ENCODE measurements at places on chromosomes 11 and 22.
A peak's percentile ranks its signal among the peaks of the same experiment; 100 is the strongest.

DNA sequence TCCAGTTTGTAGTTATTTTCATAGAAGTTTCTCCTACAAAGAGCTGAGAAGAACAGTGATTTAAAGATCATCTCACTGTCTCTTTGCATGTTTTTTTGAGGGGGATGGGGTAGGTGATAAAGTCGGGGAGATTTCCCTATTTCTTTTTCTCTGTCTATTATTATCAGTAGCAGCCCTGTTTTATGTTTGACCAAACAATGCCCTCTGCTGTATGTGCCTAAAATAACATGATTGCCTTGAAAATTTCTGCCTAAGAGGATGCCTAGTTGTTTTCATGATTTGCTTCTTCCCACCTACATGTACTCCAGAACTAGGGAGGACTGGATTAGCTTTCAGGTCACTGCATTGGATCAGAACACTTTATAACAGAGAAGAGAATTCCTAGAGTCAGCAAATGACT is 1330.2 kb downstream of the LRRC4C start:
- DNase-seq: no peak

GRCh38 chr11:6269994-6270393 is 10.4 kb downstream of the CCKBR start:
- DNase-seq: no peak

- no peak for DNase-seq
Measured at GRCh38 chr11:6646071-6646470, 9.5 kb downstream of the DCHS1 start.

DNA sequence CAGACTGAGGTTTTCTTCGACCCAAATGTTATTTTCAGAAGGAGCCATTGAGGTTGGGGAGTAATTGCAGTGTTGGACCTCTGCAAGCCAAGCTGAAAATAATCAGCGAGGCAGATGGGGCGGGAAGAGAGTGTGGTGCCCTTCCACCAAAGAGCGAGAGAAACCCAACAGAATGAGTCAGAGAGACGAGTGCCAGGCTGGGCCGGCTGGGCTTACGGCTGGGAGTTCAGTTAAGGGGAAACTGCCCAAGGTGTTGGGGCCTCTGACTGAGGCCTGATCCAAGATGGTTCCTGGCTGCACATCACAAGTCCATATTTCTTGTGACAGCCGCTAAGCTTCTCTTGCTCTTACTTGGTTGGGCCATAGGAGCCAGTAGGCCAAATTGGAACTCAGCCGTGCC is 30.4 kb upstream of the CREB3L1 start:
- DNase-seq: no peak

GRCh38 chr11:79550809-79551208 is 110.0 kb upstream of the TENM4 start:
- DNase-seq: no peak

GRCh38 chr22:22210375-22210774 is 34.2 kb upstream of the VPREB1 start:
- peak; percentile 46 for DNase-seq

DNA sequence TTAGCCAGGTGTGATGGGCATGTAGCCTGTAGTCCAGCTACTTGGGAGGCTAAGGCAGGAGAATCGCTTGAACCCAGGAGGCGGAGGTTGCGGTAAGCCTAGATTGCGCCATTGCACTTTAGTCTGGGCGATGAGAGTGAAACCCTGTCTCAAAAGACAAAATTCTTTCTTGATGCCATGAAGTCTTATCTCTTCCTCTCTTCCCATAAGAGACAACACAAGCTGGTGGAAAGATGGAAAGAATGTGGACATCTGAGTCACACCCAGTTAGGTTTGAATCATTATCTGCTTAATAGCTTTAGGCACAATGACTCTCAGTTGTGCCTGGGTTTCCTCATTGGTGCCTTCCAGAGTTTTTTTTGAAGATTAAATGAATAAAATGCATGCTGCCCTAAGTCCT is 35.3 kb downstream of the KREMEN1 start:
- DNase-seq: no peak

DNA sequence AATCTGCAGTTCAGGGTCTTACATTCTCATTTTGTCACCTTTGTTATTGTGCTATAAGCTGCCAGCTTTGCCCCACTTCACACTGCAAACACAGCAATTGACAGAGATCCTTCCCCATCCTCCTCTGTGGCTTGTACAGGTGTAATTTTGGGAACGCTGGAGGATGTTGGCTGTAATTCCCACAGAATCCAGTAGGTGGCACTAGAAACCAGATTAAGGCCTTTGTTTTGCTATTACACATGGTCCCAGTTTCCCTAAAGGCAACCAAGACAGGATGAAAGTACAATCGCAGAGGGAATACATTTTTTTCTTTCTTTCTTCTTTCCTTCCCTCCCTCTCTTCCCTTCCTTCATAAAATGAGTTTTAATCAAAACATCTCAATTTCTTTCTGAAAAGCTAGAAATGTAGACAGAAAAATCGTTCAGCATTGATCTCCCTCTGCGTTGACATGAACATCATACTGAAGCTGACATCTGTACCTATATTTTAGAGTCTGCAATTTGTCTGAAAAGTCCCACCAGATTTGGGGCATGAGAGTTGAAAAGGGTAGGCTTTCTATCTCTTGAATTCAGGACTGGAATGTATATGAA is 21.3 kb upstream of the NELL1 start:
- peak; percentile 7 for DNase-seq

- no peak for DNase-seq
Measured at GRCh38 chr11:59191095-59191494, 19.2 kb downstream of the DTX4 start.

DNA sequence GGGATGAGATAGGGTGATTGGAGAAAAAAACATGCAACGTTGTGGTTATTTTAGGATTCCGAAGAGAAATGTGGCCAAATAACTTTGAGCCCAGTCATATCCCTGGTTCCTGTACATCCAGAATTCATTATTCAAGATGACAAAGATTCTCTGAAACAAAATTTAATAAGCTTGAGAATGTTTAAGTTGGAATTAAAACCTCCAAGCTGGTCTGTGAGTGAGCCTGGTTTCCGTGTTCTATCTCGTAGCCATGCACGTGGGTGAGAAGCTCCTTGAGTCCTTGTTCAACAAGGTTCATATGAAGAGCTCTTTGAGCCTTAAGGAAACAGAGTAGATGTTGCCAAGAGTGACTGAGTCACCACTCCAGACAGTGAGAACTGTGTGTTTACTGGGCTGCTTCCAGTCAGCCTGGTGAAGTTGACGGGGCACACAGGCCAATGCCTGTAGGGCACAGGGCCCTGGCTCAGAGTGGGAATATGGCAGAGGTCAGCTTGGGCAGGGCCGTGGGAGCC is 206.5 kb downstream of the NAV2 start:
- DNase-seq: no peak

- no peak for DNase-seq
Measured at GRCh38 chr11:111598148-111598547, 4.1 kb upstream of the SIK2 start.

GRCh38 chr11:125258291-125259032 is 93.9 kb downstream of the PKNOX2 start:
- no peak for DNase-seq

- no peak for DNase-seq
Measured at GRCh38 chr11:70519117-70519516, 120.8 kb downstream of the CTTN start.

DNA sequence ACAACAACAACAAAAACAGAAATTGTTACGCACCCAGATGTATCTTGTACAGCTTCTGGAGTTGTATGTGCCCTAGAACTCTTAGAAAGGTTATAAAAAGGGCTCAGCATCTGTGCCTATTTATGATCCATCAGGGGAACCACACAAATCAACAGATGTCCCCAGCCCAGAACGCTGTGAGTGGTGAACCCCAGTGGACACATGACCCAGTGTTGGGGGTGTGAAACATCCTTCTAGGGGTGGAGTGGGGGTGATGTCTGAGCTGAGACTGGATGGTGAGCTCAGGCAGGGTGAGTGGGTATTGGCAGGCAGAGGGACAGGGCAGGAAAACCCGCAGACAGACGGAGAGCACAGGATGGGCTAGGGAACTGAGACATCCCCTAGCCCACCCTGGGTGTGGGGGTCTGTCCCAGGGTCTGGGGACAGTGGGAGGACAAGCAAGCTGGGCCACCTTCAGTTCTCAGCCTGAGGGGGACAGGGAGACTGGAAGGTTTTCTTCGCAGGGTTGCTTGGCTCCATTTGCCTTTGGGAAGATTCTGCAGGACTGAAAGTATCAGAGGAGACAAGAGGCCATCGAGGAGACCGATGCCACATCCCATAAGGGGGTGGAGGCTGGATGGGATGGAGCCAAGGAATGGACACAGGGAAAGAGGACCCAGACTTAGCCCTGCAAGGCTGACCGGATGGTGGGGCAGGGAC is 5.8 kb upstream of the EMID1 start:
- no peak for DNase-seq

DNA sequence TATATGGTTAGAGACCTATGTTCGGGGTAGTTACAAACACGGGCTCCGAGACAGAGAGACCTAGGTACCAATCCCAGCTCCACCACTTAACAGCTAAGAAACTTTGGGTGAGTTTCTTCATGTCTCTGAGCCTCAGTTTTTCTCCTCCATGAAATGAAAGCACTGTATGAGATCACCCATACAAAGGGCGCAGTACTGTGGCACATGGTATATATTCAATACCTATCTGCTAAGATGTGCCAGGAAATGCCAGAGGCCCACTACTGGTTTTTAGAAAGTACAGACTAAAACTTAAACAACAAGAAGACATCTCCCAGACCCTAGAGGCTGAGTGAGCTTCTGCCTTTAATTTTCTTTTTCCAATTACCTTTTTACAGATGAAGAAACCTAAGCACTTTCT is 69.5 kb downstream of the SLC1A2 start:
- DNase-seq: no peak

GRCh38 chr22:37303821-37304274 is 21.5 kb downstream of the CYTH4 start:
- DNase-seq: peak; percentile 61

DNA sequence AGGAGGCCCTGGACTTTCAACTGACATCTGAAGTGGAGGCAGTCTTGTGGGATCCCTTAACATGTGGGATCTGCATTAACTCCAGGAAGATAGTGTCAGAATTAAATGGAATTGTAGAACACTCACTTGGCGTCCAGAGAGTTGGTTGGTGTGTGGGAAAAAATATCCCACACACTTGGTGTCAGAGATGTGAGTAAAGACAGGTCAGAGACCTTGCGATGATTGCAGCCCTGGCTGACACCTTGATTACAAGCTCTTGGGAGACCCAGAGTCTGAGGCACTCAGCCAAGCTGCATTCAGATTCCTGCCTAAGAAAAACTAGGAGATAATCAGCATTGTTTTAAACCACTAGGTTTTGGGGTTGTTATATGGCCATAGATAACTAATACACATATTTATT is 7.2 kb upstream of the TPCN2 start:
- no peak for DNase-seq

DNA sequence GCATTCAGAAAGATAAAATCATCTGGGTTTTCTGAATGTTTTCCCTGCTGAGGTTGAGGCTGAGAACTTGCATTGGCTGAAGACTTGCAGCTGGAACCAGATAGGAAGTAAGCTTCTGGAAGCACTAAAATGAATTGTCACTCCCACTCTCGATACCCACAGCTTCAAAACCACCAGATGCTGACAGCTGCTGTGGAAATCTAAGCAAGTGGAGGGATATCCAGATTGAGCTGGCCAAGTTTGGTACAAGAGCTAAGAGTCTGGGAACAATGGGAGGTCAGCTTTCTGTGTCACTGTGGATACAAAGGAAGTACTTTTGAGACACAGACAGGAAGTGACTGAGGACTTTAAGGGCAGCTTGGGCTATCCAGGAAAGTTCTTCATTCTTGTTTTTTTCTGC is 51.3 kb upstream of the CD44 start:
- DNase-seq: no peak

DNA sequence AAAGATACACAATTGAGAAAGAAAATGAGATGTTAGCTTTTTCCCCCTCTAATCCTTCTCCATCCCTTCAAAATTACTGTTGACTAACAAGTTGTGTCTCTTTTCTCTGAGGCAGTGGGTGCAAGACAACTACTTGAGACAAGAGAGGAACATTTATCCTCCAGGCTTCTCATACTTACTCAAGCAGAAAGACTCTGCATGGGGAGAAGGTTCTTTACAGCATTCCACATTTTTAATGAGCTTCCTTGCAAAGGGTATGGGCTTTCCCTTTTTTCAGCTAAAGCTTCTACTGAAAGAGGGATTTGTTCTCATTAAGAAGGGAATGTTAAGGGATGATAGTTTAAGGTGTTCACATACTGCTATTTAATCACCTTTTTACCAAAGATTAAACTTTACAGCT is 47.8 kb downstream of the PAX6 start:
- DNase-seq: no peak

DNA sequence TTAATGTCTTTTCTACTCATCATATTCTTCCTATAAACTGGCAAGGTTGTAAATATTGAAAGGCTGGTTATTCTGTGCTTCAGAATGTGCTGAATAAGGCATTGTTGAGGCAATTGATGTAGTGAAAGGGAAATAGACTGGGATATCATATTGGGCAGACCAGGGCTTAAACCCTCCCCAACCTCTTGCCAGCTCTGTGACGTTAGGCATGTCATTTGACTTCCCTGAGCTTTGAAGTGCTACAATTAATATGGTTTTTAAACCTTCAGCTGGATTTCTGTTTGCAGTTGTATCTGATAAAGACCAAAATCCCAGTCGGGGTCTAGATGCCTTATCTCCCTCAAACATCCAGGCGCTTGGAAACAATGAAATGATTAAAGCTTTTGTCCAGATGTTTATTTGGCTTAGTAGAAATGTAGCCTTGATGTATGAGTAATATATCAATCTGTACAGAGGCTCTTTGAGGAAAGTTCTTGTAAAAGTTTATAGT is 208.1 kb downstream of the DBX1 start:
- no peak for DNase-seq

GRCh38 chr22:46454504-46455269 is 82.7 kb downstream of the CELSR1 start:
- DNase-seq: no peak

GRCh38 chr11:48095779-48096470 is 115.6 kb downstream of the PTPRJ start:
- DNase-seq: no peak

- no peak for DNase-seq
Measured at GRCh38 chr11:65410936-65411680, 11.5 kb upstream of the NEAT1 start.

- peak; percentile 40 for DNase-seq
Measured at GRCh38 chr22:17774206-17774925, at the start of gene BID. Gene BID (minus strand): TSS chr22:17774469. CDS start chr22:17750116, 24,353 bp downstream.

GRCh38 chr11:72157131-72157530 is 21.6 kb downstream of the FOLR3 start:
- no peak for DNase-seq

DNA sequence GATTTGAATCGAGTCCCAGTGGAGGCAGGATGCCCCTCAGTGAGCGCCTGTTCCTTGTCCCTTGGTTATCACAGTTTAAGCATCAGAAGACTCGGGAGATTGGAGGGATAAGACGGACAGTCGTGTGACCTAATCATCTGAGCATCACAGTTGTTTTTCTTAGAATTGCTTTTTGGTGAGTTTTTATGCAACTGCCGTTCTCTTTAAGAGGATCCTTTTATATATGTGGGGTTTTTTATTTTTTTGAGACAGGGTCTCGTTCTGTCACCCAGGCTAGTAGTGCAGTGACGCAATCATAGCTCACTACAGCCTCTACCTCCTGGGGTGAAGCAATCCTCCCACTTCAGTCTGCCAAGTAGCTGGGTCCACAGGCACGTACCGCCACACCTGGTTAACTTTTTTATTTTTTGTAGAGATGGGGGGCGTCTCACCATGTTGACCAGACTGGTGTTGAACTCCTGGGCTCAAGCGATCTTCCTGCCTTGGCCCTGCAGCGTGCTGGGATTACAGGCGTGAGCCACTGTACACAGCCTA is 16.5 kb downstream of the NUP50 start:
- DNase-seq: no peak

- no peak for DNase-seq
Measured at GRCh38 chr11:64040684-64041322, 5.1 kb downstream of the FLRT1 start.

All from activated CD4-positive, alpha-beta T cell treated with anti-CD3 and anti-CD28 coated beads for 4 hours (primary cell).